ENCODE measurements at places on chromosomes 3 and 15.

- no peak for DNase-seq
These were observed 17.4 kb downstream of the LHFPL4 start for GRCh38 chr3:9536212-9536611.

GRCh38 chr15:100696452-100696851 is 94.1 kb downstream of the ASB7 start:
- no peak for DNase-seq

GRCh38 chr15:65026756-65027155 is 2.7 kb downstream of the MTFMT start:
- no peak for DNase-seq

DNA sequence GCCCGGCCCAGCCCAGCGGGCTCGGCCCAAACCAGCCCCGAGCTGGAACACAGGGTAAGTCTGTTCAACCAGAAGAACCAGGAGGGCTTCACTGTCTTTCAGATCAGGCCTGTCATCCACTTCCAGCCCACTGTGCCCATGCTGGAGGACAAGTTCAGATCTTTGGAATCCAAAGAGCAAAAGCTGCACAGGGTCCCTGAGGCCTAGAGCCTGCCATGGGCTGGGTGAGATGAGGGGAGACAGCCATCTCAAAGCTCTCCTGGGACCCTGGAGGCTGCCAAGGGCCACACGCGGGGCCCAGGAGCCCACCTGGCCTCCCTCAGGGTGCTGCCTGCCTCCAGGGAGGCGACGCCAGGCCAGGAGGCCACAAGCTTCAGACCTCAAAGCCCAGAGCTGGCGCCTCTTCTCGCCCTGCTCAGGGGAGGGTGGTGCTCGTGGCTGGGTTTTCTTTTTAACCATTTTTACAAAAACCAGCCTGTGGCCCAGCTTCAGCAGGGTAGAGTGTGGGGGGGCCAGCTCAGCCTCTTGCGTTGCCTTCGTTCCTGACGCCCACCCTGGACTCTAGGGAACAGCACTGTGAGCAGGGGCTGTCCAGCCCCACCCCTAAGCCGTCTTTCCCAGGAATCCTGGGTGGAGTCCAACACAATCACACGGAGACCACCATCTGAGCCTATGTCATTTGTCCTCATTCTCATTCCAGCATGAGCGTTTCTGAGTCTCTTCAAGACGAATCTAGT is 107.0 kb downstream of the ETFA start:
- peak; percentile 12 for DNase-seq

DNA sequence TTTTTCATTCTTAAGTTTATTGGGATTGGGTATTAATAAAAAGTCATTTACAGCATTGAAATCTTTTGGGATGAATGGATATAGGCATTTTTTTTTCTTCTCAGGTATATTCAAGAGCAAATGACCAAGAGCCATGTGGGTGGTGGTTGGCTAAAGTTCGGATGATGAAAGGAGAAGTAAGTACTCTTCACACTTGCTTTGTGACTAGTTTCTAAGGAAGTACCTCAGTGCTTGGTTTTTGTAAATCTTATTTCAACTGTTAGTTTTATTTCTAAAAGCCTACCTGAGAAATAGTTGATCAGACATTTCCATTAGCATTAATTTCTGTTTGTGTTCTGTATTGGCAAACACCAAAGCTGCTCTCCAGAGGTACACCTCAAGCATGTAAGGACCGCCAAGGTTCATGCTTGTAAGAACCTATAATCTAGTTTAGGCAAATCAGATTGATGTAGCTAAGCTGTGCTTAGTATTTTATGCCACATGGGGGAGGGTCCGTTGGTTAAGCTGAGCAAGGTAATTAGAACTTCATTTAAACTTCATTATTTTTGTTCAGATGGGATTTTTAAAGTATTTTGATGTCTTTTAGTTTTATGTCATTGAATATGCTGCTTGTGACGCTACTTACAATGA is 35.4 kb downstream of the FXR1 start:
- DNase-seq: no peak

GRCh38 chr3:39879581-39879980 is 70.2 kb downstream of the MYRIP start:
- no peak for DNase-seq

GRCh38 chr15:63765338-63765737 is 68.4 kb downstream of the HERC1 start:
- no peak for DNase-seq

- no peak for DNase-seq
These were observed 72.7 kb downstream of the ZNF621 start for GRCh38 chr3:40597441-40597840.

DNA sequence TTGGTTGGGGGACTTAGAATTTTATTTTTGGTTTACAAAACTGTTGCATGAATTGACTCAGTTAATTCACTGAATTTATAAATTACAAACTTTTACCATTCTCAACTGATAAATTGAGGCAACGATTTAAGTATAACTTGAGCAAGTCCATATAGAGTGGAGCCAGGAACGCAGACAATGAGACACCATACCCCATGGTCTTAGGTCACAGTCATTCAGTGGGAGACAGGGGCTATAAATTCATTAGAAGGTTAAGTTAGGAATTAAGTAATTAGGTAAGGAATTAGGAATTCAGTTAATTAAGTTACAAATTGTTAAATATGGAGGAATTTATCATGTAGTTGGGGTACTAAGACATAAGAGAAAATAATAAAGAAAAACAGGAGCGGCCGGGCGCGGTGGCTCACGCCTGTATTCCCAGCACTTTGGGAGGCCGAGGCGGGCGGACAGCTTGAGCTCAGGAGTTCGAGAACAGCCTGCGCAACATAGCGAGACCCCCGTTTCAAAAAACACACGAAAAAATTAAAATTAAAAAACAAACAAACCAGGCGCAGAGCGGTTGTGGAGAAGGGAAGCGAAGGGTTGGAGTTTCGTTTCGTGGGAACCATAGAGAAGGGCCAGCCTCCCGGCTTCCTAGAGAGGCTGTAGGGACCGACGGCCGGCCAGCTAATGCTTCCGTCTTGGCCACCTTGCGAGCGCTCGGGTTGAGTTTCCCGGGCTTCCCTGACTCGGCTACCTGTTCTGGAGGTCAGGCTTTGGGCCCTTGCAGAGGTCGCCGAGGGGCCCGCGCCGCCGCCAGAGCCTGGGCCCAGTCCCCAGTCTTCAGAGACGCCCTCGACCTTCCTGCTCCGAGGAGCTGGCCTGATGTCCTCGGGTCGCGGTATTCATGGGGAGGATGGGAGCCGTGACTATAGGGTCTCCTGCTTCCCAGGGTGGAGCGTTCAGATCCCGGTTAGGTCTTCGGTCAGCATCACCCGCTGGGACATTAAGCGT is at the start of gene ZNF619:
ZNF619 (plus strand) TSS at position 645 of the 993 bp plus-strand sequence. CDS start 858 bp downstream, outside the sequence.
- peak; percentile 79 for DNase-seq

- no peak for DNase-seq
These were observed 122.7 kb downstream of the OTOL1 start for GRCh38 chr3:161619351-161619750.

GRCh38 chr3:190773948-190774347 is 88.5 kb downstream of the GMNC start:
- peak; percentile 23 for DNase-seq

DNA sequence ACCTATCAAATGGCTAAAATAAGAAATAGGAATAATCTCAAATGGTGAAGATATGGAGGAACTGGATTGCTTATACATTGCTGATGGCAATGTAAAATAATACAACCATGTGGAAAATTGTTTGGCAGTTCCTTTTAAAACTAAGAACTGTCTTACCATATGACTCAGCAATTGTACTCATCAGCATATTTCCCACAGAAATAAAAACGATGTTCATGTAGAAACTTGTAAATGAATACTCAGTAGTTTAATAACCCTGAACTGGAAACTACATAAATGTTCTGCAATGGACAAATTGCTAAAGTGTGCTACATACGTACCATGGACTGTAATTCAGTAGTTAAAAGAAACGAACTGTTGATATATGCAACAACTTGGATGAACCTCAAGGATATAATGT is 253.9 kb upstream of the RBMS3 start:
- DNase-seq: no peak

- no peak for DNase-seq
These were observed 57.2 kb upstream of the FBN1 start for GRCh38 chr15:48702569-48703236.

- peak; percentile 50 for DNase-seq
These were observed 31.8 kb downstream of the FSTL1 start for GRCh38 chr3:120418866-120419490.

DNA sequence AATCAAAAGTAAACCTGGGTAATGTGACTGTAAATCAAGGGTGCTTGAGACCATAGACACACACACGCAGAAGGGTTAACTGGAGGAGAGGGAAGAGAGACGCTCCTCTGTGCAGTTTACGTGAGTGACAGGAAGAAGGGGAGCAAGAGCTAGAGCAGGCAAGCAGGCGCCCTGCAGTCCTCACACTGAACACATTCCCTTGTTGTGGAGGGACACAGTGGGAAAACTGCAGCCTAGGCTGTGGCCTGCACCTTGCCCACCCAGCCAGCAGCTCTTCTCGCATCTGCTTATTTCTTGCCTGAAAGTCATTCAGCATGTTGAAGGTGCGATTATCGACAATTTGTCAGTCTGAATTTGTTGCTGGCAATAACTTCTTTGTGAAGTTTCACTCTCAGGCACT is 24.2 kb downstream of the SOX2 start:
- no peak for DNase-seq

GRCh38 chr15:48563934-48564333 is 81.6 kb downstream of the FBN1 start:
- DNase-seq: no peak

- DNase-seq: no peak
These were observed 72.1 kb upstream of the ROPN1 start for GRCh38 chr3:124064050-124064449.

GRCh38 chr15:78148392-78149067 is 632 bp upstream of the IDH3A start:
- DNase-seq: no peak

DNA sequence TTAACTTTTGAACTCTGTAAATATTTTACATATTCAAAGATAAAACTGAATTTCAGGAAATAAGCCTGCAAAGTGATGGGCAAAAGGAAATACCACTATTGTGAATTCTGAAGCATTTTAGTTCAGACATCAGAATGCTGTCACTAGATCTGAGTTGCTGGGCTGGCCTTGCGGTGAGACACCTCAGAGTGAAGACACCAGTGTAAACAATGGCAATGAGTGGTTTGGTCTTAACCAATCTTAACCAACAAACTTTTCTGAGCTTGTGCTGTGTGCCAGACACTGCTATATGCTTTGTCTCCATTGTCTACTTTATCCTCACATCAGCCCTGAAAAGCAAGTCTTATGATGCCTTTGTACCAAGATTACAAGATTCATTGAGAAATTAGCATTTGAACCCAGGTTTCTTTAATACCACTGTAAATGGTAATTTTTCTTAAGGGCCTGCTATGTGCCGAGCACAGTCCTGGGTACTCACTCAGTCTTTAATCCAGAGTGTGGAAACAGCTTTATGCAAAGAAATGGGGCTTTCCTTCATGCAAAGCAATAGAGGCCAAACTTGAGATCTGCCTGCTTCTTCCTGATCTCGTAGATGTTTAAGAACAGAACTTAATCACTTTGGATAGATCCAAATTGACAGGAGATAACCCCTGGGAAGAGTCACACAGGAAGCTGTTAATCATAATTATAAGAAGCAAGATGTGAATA is 55.0 kb downstream of the TMEM39A start:
- DNase-seq: no peak

GRCh38 chr15:27679731-27680471 is 419.2 kb downstream of the OCA2 start:
- DNase-seq: no peak

GRCh38 chr3:98329392-98330124 is 24.1 kb upstream of the OR5K4 start:
- peak; percentile 31 for DNase-seq

DNA sequence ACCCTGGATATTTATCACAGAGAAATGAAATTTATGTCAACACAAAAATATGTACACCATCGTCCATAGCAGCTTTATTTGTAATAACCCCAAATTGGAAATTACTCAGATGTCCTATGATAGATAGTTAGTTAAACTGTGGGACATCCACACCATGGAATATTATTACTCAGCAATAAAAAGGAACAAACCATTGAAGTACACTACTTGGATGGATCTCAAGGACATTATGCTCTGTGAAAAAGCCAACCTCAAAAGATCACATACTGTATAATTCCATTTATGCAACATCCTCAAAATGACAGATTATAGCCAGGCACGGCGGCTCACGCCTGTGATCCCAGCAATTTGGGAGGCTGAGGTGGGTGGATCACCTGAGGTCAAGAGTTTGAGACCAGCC is 113.3 kb downstream of the PGPEP1L start:
- no peak for DNase-seq

GRCh38 chr15:77475898-77476297 is 55.2 kb downstream of the HMG20A start:
- DNase-seq: no peak

DNA sequence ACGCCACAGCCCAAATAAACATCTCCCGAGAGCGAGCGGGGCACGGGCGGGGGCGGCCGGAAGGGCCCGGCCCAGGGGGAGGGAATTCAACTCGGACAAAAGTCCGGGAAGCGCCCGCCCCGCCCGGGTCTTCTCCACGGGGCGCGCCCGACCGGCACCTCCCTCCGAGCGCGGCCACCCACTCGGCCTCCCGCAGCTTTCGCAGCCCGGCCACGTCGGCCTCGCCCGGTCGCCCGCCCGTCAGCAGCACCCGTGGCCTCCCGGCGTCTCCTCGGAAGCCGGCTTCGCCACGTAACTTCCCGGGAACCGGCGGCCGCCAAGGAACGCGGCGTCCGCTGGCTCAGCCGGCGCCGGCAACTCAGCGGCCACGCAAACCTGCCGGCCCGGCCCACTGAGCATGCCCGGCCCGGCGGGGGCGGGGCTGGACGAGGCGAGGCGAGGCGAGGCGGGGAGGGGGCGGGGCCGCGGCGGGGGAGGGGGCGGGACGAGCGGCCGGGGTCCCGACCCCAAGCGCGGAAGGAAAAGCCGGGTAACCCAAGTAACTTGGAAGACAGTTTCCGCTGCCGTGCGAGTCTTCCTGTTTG is at the start of gene TJP1:
TJP1 (minus strand) TSS at position 369 of the 584 bp plus-strand sequence. CDS start 440 bp downstream, outside the sequence.
- peak; percentile 87 for DNase-seq

GRCh38 chr3:50652709-50653108 is 22.0 kb upstream of the DOCK3 start:
- DNase-seq: no peak

GRCh38 chr3:143001034-143001368 is 369 bp upstream of the U2SURP start:
- peak; percentile 74 for DNase-seq

DNA sequence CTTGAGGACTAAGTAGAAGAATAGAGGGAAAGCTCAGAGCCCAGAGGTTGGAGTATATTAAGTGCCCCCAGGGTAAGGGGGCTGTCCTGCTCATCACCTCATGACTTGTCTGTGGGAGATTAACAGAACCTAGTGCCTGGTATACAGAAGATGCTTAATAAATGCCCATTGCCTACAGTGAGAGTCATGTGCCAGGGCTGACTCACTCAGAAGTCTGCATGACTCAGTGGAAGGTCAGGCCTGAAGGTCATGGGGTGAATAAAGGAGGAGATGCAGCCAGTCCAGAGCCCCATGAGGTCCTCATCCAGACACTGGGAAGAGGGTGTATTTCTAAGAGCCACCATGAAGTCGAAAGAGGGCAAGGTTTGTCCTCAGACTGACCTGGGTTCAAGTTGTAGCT is 62.5 kb upstream of the TLE3 start:
- DNase-seq: no peak

GRCh38 chr3:178967177-178967532 is 104.5 kb downstream of the ZMAT3 start:
- DNase-seq: no peak
